ENCODE measurements at places on chromosomes 5 and 9. TPM values are rescaled to one million over a fixed set of nuclear protein-coding genes. Genes with fewer than 3 reads are reported as not detected.

C9orf153 gene
- polyA plus RNA-seq = 0.16 TPM

PGM5 gene
- polyA plus RNA-seq = 42.9 TPM

PCDHA12 gene
- polyA plus RNA-seq = 0.16 TPM

ARHGEF28 gene
- polyA plus RNA-seq = 2.9 TPM

ARID3C gene
- 0.18 TPM for polyA plus RNA-seq

RANBP17 gene
- polyA plus RNA-seq = 16.3 TPM

DTWD2 gene
- 6.2 TPM for polyA plus RNA-seq

NEUROG1 gene
- not detected for polyA plus RNA-seq

PCDHGA4 gene
- 1.1 TPM for polyA plus RNA-seq

PCA3 gene
- polyA plus RNA-seq = 1.1 TPM

NUTM2F gene
- polyA plus RNA-seq = not detected

EGFL7 gene
- polyA plus RNA-seq = 49.0 TPM

SPATA31E1 gene
- not detected for polyA plus RNA-seq

DAP gene
- polyA plus RNA-seq = 55.2 TPM

SOWAHA gene
- 0.04 TPM for polyA plus RNA-seq

GNA14 gene
- 4.8 TPM for polyA plus RNA-seq

INSYN2B gene
- 0.20 TPM for polyA plus RNA-seq

SV2C gene
- 0.17 TPM for polyA plus RNA-seq

TOR2A gene
- polyA plus RNA-seq = 11.8 TPM

GADD45G gene
- 7.8 TPM for polyA plus RNA-seq

SLC36A2 gene
- polyA plus RNA-seq = 1.1 TPM

PCDHB2 gene
- polyA plus RNA-seq = 5.9 TPM

C1QTNF3 gene
- 111 TPM for polyA plus RNA-seq

C5orf58 gene
- polyA plus RNA-seq = not detected

FOXD4L4 gene
- polyA plus RNA-seq = not detected

CNTNAP3B gene
- 4.7 TPM for polyA plus RNA-seq

MRNIP gene
- polyA plus RNA-seq = 15.9 TPM

ANKRD31 gene
- 0.17 TPM for polyA plus RNA-seq

ZBED3 gene
- polyA plus RNA-seq = 12.0 TPM

PPP3R2 gene
- polyA plus RNA-seq = not detected

FOXD4 gene
- 1.0 TPM for polyA plus RNA-seq

ZNF300 gene
- polyA plus RNA-seq = 13.7 TPM

FUBP3 gene
- 44.5 TPM for polyA plus RNA-seq

SLC4A9 gene
- 0.17 TPM for polyA plus RNA-seq

Measured in muscle of back (tissue), 13 donors.